ENCODE measurements at places on chromosomes 2 and 18.

DNA sequence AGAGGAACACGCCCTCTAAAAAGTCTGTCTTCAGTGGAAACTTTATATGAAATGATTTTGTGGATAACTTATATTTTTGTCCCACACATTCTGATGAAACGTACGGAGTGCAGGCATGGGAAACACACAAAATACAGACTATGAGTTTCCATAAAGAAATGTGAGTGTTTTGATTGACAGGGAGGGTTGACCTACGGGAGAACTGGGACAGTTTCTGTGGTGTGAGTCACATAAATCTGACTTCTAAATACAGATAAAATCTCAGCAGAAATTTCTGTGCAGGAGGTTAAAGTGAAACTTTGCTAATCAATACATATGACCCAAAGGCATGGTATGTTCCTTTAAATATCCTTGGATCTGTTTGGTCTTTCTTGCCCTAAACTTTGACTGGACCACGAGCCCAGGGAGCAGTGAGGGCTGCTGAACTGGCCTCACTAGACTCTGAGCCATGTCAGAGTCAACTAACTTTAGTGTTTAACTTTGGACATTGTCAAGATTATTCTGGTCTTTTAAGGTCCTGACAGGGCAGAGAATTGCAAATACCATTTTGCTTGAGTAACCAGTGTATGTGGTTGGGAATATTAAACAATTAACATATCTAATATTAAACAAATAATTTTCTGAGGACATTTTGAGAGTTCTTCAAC lies 206.9 kb upstream of the LYPD1 start:
- DNase-seq, result no peak

- peak; percentile 86 for DNase-seq
Observed at GRCh38 chr2:235170536-235171521, 219.0 kb downstream of the SH3BP4 start.

DNA sequence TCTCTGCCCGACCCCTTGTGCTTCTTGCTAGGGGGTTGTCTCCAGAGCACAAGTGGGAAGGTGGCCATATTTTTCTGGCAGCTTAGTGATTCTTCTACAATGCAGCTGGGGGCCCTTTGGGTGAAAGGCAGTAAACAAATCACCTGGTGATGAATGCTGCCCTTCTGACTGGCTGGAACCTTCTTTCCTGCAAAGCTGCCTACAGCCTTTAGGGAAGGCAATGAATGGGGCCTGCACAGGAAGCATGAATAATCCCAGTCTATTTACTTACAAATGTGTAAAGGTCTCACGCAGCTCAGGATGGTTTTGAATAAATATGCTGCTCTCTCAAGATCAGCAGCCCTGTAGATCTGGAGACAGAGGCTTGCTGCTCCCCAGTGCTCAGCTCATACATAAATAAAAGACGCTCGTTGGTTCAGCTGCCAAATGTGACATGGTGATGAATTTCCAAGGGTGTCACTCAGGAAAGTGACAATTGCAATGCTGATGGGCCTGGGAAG lies 289.2 kb downstream of the TDRD15 start:
- DNase-seq, result no peak

GRCh38 chr2:102110596-102111334 lies 31.8 kb upstream of the IL1R1 start:
- no peak for DNase-seq

DNA sequence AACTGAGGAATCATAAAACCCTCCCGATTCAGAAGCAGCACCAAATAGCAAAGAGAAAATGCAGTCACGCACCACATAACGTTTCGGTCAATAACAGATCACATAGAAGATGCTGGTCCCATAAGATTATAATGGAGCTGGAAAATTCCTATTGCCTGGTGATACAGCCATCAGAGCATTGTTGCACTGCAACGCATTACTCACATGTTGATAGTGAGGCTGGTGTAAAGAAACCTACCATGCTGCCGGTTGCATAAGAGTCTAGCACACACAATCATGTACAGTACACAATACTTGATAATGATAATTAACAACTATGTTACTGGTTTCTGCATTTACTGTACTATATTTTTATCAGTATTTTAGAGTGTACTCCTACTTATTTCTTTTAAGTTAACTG lies 32.5 kb downstream of the RNF152 start:
- no peak for DNase-seq

GRCh38 chr2:231088754-231089153 lies 32.1 kb downstream of the PSMD1 start:
- DNase-seq, result no peak

Data from A172 (cell line).